Activated CD8-positive, alpha-beta memory T cell treated with anti-CD3 and anti-CD28 coated beads for 1 hour (primary cell): ENCODE measurements at places on chromosomes 11 and 22.

- DNase-seq = no peak
Measured at GRCh38 chr11:112651386-112651785, 309.8 kb upstream of the NCAM1 start.

DNA sequence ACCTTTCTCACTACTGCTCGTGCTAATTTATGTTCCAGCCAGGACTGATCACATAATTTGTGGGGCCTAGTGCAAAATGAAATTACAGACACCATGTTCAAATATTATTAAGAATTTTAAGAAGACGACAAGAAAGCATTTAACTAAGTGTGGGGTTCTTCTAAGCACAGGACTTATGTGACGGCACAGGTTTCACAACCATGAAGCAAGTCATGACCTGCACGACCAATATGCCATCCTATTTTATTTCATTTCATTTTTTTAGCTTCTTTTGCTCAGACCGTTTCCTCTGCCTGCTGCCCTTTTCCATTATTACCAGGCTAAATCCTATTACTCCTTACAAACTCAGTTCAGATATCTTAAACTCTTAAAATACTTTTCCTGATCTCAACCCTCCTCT lies 462.5 kb downstream of the AASDHPPT start:
- no peak for DNase-seq

- no peak for DNase-seq
Measured at GRCh38 chr11:128603003-128603696, 15.8 kb upstream of the ETS1 start.

DNA sequence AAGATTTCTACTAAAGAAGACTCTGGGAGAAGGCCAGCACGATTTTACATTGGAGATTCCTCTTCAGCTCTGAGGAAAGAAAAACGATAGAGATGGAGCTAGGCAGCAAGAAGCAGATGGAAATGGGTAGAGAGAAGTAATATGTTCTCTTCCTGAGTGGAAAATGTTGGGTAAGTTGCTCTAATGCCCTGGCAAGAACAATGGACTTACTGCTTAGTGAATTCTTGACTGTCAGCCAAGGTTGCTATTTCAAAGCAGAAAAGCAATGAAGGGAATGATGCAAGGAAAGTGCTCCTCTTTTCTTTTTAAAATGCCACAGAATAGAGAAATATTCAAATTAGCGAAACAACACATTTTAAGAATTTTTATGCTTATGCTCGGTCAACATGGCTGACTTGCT lies 38.4 kb upstream of the CWF19L2 start:
- no peak for DNase-seq

GRCh38 chr11:69670158-69670845 lies 4.9 kb downstream of the LTO1 start:
- DNase-seq = peak; percentile 10

DNA sequence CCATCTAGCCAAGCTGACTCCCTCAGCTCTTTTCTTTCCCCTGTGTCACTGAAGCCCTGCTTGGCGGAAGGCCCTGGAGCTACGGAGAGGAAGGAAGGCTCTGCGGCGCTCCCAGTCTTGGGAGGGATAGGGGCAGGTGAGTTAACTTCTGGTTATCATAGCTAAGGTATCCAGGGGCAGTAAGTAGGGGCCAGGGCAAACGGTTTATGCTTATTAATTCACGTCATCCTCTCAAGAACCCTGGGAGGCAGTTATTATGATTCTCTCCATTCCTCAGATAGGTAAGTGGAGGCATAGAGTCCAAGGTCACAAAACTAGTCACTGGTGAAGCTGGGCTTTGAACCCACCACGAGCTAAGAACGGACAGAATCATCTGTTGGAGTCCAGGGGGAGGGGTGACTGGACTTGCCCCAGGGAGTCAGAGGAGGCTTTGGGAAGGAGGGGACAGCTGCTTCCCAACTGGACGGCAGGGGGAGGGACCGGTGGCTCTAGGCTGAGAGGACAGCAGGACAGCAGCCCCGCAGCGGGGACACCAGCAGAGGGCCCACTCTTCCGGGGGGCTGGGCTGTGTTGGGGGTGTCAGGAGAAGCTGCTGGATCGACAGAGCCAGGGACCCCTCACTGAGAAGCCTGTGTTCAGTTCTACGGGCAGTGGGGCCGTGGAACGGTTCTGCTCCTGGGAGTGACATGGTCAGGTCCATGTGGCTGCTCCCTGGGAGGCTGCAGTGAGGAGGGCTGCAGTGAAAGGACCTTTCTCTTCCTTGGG lies 3.5 kb downstream of the BAIAP2L2 start:
- no peak for DNase-seq

GRCh38 chr11:46537537-46538295 lies 56.1 kb downstream of the AMBRA1 start:
- DNase-seq = peak; percentile 10

GRCh38 chr22:50091092-50091768 lies 1.4 kb downstream of the MOV10L1 start:
- no peak for DNase-seq

DNA sequence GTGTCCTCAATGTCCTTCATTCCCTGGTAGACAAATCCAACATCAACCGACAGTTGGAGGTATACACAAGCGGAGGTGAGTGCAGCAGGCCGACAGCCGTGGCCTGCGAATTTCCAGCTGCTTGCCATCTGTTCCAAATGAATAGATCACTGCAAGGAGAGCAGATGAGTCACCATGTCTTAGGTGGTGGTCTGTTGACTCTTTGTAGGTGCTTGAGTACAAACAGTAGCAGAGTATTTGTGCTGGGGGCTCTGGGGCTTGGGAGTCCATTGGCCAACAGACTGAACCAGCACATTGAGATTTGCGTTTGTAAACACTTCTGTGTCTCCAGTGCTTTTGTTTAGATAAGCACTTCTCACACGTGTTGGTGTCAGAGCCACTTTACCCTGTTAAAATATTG lies 21.1 kb downstream of the EIF3L start:
- DNase-seq = no peak

- DNase-seq = no peak
Measured at GRCh38 chr11:22151649-22152197, 41.2 kb upstream of the ANO5 start.

DNA sequence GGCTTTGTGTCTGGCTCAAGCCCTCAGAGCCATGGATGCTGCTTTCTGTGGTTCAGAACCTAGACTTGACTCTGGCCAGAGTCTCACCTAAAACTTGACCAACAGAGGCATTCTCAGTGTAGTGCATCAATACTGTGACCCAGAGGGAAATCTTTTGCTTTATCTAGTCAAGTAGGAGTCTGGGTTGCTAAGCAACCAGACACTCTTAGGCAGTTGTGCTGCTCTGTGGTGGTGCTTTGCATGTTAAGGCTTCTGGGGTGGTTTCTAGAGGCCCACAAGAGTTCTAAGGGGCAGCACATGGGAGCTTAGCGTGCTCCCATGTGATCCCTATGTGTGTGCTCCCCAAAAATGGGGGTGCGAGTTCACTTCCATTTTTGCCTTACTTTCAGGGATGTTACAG lies 224.6 kb upstream of the PLET1 start:
- DNase-seq = no peak

DNA sequence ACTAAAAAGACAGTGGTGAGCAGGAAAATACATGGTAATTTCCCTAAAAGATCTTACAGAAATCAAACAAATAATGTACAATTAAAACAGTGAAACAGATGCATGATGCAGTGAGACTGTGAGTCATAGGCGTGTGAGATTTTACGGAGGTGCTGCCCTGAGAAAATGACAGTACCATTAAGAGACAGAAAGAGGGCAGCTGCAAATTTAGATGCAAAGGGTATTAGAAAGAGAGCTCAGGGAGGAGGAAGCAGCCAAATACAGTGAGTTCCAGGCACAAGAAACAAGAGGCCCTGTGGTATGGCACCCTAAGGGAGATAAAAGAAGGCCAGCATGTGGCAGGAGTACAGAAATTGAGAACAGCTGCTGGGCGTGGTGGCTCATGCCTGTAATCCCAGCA lies 88.5 kb upstream of the FIBIN start:
- no peak for DNase-seq

GRCh38 chr22:49957826-49958365 lies 2.7 kb upstream of the PIM3 start:
- no peak for DNase-seq

DNA sequence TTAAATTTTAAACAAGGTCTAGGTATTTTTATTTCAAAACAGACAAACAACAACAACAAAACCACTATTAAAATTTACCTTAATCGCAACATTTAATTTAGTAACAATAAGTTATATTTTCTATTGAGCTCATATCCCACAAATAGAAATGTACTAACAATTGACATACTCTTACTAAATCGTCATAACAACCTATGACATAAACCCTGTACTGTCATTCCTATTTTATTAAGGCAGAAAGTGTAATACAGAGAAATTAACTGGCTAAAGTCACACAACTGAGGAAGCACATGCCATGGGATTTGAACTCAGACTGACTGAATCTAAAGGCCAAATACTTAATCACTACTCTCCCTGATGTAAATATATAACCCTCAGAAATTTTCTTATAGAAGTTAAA lies 3.0 kb downstream of the KIF18A start:
- DNase-seq = no peak

DNA sequence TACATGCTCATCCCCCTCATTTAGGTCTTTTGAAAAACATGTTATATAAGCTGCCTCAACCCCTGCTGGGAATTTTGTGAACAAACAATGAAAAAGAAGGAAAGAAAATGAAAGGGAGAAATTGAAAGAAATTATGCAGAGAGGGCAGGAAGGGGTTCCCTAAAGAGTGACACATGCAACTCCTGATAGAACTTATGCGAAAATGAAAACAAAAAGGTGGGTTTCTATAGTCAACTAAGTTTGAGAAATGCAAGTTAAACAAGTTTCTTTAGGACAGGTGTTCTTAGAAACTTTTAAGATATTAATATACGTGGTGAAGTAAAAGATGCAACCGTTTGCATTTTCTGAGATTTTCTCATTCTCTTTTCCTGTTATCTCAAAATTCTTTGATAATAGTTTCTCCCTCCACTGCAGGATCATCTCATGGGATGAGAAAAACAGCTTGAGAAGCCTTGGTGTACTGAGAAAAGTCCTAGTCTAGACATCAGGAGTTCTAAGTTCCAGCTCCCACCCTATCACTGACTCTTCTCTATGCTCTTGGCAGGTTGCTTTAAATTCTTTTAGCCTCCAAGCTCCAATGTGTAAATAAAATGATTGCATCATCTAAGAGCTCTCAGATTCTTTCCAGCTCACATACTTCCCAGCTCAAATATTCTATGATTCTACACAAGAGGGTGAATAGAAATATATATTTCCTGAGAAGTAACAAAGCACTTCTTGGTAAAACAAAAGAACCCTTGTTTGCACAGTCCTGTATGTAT lies 109.2 kb downstream of the FAM76B start:
- DNase-seq = no peak

DNA sequence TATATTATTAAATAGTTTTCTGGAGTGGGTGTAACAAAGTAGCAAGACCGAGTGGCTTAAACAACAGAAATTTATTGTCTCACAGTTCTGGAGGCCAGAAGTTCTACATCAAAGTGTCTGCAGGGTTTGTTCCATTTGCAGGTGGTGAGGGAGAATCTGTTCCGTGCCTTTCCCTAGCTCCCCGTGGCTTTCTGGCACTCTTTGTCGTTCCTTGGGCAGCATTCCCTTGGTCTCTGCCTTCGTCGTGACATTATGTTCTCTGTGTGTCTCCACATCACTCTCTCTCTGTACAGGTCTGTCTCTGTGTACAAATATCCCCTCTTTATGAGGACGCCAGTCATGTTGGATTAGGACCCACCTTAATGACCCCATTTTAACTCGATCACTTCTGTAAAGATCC lies 38.2 kb downstream of the LDLRAD3 start:
- no peak for DNase-seq
